Daoy (cell line): ENCODE measurements at places on chromosomes 1 and 21. TPM values are rescaled to one million over a fixed set of nuclear protein-coding genes. Genes with fewer than 3 reads are reported as not detected.

The SGIP1 gene
- total RNA-seq: not detected in 2 replicates

The CD53 gene
- 0.21 and 0.46 TPM in 2 replicates for total RNA-seq

The OR2M5 gene
- not detected in 2 replicates for total RNA-seq

The HAPLN2 gene
- 0.23 TPM in 1 of 2 replicates, not detected in the other for total RNA-seq

The PTCH2 gene
- 0.11 TPM in 1 of 2 replicates, not detected in the other for total RNA-seq

The ATP6V1G3 gene
- not detected in 2 replicates for total RNA-seq

The LCE4A gene
- total RNA-seq: not detected in 2 replicates

The HSPA6 gene
- 0.29 and 0.48 TPM in 2 replicates for total RNA-seq

The MAEL gene
- total RNA-seq: 0.11 TPM in 1 of 2 replicates, not detected in the other

The ADAMTS4 gene
- 0.68 and 0.91 TPM in 2 replicates for total RNA-seq

The RSRP1 gene
- 39.2 and 50.6 TPM in 2 replicates for total RNA-seq

The GPR37L1 gene
- total RNA-seq: under 0.01 and 0.06 TPM in 2 replicates

The CENPS gene
- 19.1 and 52.1 TPM in 2 replicates for total RNA-seq

The NBPF6 gene
- not detected in 2 replicates for total RNA-seq

The TP73 gene
- 0.89 and 2.5 TPM in 2 replicates for total RNA-seq

The PIGR gene
- total RNA-seq: not detected in 2 replicates

The SNX7 gene
- 75.5 and 81.5 TPM in 2 replicates for total RNA-seq

The CAMTA1 gene
- total RNA-seq: 76.0 and 105 TPM in 2 replicates

The HHIPL2 gene
- total RNA-seq: 3.8 and 9.0 TPM in 2 replicates
